ENCODE measurements at places on chromosomes 4 and X.

GRCh38 chr4:174170906-174171305 is 112.6 kb downstream of the FBXO8 start:
- DNase-seq, result no peak

GRCh38 chrX:38868321-38868720 is 67.1 kb downstream of the MID1IP1 start:
- no peak for DNase-seq

- DNase-seq, result no peak
Observed at GRCh38 chr4:105458001-105458400, 15.9 kb downstream of the PPA2 start.

GRCh38 chrX:139246295-139246694 is 284.2 kb upstream of the F9 start:
- DNase-seq, result no peak

- no peak for DNase-seq
Observed at GRCh38 chrX:48806081-48806480, 4.2 kb downstream of the HDAC6 start.

DNA sequence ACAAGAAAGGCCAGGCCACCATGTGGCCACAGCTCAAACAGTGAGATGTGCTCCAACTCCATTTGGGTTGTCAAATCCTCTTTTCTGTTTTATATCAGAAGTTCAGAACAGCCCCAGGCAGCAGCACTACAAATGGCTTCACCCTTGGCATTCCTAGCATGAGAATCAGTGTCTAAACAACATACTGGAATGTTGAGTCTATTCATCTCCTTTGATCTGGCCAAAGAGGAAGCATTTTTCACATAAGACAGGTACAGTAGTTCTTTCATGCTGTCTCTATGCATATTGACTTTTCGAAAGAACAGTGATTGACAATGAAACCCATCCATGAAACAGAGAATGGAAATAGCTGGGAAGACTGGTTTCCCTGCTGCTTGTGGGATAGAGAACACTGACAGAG is 289.5 kb downstream of the USP46 start:
- no peak for DNase-seq

DNA sequence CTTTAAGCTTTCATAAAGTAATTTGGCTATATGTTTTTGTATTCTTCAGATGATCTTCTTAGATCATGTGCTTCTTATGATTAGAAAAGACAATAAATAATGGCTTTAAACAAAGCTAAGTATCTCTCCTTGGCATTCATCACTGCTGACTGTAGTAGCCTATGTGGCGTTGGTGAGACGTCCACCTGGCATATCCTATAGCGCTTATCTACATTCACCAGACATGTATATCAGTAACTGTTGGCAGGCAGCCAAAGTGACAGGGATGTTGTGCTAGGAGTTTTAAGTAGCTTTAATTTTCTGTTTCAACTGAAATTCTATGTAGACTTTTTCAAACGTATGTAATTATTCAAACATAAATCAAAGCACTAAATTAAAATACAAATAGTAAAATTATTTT is 276.4 kb downstream of the IL15 start:
- DNase-seq, result no peak

GRCh38 chr4:47349326-47349725 is 114.2 kb downstream of the COMMD8 start:
- DNase-seq, result no peak

- DNase-seq, result no peak
Observed at GRCh38 chr4:149247164-149247563, 568.5 kb downstream of the IQCM start.

DNA sequence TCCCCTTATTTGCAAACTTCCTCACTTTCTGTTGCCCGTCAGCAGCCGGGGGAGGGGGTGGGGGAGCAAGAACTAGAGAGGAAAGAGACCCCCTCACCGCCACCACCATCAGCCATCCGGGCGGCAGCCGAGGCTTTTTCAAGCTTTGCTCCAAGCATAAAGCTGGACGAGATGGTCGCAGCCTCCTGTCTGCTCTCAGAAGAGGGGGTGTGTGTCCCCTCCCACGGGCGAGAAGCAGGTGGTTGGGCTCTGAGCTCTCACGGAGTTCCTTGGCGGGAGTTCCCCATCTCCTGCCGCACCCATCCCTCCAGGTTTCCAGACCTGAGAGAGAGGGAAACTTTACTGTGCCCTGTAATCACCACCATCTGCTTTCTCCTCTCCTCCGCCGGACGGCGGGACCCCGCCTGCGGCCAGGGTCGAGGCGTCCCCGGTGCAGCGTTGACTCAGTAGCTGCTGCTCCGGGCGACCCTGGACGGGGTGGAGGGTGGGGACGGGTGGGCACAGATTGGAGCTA is 4.7 kb upstream of the ARX start:
- no peak for DNase-seq

GRCh38 chr4:6499238-6499600 is 26.8 kb upstream of the PPP2R2C start:
- DNase-seq, result no peak

DNA sequence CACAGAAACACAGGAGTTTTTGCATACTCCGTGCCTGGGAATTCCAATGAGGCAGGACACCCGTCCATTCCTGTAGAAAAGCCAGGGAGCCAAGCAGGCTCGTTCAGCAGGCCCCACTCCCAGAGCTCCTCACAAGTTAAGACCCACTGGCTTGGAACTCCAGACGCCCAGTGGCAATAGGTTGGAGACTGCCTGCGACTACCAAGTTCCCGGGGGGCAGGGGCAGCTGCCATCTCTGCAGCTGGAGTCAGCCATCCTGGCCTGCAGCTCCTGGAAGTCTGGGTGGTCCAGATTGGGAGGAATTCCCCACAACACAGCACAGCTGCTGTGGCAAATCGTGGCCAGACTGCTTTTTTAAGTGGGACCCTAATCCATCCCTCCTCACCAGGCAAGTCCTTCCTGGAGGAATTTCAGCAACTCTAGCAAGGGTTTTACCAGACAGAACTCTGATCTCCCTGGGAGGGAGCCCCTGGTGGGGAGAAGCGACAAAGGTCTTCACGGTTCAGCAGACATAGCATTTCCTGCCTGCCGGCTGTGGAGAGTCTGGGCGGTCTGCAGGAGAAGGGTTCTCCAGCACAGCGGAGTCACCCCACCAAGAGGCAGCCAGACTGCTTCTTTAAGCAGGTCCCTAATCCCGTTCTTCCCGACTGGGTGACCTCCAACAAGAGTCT is 231.9 kb downstream of the STPG2 start:
- DNase-seq, result no peak

- no peak for DNase-seq
Observed at GRCh38 chr4:188728359-188728758, 589.1 kb downstream of the TRIML1 start.

DNA sequence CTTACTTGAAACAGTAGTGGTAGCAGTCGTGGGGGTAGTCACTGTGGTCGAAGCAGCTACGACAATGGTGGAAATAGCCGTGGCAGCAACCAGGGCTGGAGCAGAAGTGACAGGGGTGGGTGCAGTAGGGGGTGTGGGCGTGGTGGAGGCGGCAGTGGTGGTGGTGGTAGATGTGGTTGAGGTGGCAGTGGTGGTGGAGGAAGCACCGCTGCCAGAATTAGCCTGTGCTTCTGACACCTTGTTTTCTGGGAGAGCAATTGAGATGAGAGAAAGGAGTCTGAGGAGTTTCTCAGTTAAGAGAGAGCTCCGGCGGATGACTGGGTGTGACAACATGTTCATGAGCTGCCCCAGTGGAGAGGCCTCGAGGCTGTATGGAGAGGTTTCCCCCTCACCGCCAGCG is 113.5 kb upstream of the HSD17B10 start:
- no peak for DNase-seq

DNA sequence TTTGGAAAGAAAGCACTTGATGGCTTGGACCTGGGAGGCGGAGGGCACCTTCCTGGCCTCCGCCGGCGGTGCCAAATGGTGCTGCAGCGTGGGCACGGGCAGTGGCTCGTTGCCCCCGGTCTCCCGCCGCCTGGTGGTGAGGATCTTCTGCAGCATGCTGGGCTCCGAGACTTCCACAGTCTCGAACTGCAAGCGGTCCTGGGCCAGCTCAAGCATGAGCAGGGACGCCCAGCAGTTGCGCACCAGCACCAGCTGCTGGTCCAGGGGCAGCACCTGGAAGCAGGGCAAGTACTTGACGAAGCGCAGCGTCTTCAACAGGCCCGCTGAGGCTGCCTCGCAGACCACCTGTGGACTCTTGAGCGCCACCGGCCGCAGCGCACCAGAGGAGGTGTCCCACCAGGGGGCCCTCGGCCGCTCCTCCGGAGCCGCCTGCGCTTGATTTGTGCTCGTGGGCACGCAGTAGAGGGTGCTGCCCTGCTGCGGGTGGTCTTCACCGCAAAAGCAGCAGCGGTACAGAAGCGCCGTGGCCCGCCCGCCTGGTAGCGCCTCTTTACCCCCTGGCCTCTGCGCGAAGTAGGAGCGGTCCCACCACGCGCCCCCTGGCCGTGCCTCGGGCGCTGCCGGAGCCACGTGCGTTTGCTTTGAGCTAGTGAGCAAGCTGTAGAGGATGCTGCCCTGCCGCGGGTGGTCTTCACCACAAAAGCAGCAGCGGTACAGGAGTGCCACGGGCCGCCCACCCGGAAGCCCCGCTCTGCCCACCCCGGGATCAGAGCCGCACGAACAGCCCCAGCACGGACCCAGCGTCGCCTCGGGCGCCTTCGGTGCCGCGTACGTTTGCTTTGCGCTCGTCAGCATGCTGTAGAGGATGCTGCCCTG is 689 bp downstream of the NR0B1 start:
- no peak for DNase-seq

DNA sequence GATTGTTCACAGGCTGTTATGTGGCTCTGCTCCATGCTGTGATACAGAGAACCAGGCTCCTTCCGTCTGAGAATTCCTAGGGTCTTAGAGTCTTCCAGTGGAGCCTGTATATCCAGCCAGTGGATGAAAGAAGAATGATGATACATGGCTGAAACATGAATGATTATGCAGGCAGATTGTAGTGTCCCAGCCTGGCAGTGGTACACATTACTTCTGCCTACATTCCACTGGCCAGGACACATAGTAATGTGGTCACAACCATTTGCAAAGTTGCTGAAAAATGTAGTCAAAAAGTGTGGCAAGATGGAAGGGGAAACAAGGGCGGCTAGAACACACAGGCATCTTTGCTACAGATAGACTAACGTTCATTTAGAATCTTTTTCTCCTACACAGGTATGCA is 4.5 kb upstream of the GBA3 start:
- DNase-seq, result no peak

GRCh38 chr4:67366311-67366861 is 178.9 kb downstream of the CENPC start:
- no peak for DNase-seq

DNA sequence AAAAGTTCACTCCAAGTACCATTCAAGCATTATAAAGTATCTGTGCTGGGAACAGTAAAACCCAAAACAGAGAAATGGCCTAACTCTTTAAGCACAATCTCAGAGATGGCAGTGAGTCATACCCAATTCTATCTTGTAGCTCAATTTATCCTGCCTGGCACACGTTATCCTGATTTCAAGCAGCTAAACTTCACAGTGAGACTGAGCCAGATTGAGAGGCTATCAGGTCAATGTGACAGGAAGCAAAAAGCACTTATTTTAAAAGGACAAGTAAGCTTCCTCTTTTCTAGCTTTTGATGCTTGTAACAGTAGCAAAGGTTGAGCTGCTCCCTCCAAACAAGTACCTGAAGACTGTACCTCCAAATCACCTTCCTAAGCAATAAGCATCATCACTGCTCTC is 324.9 kb downstream of the NAF1 start:
- DNase-seq, result no peak

DNA sequence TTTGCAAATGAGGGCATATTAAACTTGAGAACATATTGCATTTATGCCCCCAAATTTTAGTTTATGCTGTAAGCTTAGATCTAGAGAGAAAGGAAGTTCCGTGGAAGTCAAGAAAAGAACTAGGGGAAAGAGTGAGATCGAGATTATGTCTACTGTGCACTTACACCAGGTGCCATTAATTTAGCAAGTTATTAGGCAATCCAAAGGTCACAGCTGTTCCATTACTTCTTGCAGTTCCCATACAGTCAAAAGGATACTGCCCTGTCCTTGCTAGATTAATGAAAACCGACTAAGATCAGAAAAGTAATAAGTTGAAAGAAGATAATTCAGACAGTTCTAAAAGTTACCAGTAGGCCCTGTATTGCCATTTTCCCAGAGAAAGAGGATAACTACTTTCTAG is 49.3 kb upstream of the SLC7A11 start:
- no peak for DNase-seq

DNA sequence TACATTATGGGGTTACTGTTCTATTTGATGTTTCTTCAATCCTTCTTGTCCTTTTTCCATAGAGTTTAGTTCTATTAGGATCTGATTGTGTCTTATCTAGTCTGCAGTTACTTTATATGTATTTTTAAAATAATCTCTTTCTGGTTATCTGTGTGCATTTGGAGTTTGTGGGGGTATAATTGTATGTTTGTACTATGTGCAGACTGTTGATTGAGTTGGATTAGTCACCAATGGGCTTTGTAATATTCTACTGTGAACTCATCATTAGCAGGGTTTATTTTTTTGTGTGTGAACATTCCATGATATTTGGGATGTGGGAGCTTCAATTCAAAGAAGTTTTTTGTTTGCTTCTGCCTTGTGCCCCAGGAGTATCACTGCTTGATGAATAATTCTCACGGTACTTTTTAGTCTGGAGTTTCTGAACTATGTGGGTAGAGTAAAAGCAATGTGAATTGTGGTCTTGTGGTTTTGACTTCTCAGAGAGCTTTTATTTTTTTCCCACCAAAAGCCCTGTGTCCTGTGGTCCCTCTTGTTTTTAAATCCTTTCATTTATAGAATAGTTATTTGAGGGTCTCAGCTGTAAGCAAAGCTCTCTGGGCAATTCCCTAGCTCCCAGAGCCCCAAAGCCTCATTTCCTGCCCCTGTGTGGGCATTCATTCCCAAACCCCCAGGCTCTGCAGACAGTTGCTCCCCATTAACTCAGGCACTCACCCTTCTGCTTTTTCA is 127.8 kb downstream of the PHKA2 start:
- DNase-seq, result no peak

- DNase-seq, result no peak
Observed at GRCh38 chr4:148095346-148095923, 346.8 kb downstream of the NR3C2 start.

DNA sequence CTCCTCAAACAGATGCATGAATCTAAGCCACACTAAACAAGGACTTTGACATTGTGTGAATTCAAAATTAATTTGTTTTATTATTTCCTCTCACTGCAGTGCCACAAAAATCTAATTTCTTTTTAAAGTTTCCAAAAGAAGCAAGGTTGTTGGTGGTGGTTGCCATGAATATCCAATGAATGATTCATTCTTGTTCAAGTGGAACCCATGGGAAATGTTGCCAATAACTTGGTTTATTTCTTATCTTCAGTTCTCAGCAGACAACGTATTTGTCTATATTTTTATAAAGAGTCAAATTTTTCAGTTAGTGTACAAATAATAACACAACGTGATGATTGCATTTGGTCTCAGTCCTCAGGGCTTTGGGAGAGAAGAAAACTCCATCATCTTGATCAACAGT is 309.4 kb upstream of the NOCT start:
- DNase-seq, result no peak

- no peak for DNase-seq
Observed at GRCh38 chr4:96526625-96527024, 686.7 kb downstream of the PDHA2 start.

DNA sequence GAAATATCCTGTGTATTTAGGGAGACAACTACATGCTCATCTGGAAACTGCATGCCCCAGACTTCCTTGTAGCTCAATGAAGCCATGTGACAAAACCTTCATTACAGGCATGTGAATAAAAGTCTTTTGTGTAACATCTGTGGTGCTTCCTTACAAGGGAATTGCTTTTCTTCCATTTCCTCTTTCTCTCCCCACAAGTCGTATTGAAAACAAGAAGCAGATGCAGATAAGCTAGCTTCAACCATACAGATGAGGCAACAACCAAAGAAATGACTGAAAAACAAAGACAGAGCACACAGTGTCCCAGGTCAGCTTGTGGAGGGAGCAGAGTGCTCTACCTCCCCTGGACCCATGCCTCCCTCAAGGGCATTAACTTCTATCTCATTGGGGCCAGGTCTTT is 115.8 kb upstream of the INPP4B start:
- DNase-seq, result no peak
